Prostate gland (tissue), 2 donors: ENCODE measurements at places on chromosomes 6 and 20. TPM values are rescaled to one million over a fixed set of nuclear protein-coding genes. Genes with fewer than 3 reads are reported as not detected.

DNA sequence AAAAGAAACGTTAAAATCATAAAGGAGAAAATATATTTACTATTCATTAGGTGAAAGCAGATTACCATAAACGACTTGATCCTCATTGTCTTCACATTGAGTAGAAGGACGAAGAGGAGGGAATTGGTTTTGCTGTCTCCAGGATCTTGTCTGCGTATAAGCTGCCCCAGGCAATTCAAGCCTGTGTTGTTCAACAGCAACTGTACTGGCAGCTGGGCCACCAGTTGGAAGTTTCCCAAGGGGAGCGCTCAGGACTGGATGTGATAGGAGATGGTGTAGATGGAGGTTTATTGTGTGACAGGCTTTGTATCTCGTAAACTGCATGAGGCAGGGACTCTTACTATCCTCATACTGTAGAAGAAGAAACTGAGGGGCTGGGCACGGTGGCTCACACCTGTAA lies 3.9 kb upstream of the FANCE start:
- DNase-seq, result peak; percentile 46

GRCh38 chr20:37282556-37282955 lies 6.9 kb upstream of the MANBAL start:
- DNase-seq, result no peak

- DNase-seq, result no peak
Observed at GRCh38 chr6:63844287-63844686, 208.7 kb downstream of the PHF3 start.

Gene ADTRP
- total RNA-seq, result 0.74 TPM

DNA sequence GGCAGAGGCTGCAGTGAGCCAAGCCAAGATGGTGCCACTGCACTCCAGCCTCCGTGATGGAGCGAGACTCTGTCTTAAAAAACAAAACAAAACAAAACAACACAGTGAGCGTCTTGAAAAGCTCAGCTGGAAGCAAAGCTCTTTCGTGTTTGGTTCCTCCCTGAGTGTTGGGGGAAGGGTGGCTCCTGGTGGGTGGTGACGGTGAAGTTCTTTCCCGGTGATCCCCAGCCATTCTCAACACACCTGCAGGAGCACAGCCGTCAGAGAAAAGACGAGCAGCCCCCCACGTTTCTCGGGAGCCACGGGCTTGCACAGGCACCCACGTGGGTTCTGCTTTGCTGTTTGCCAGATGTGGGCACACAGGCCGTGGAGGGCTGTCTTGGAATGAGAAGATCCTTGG lies 3.2 kb downstream of the BHLHE23 start:
- DNase-seq, result no peak

DNA sequence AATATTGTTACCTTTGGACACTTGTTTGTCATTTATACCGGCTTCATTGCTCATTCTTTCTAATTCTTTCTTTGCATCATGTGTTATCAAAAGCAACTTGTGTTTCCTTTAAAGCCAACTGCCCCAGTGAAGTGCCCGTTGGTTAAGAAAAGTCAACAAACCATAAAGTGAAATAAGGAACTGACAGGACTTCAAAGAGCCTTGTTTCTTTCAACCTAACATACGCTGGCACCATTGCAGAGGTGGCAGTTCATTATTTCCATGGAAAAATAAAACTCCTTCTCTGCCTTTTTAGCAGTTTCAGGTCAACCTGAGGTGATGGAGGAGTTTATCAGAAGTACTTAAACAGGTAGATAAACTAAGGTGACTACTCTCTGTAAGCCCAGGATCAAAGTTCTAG lies 28.8 kb downstream of the FERMT1 start:
- no peak for DNase-seq
